ENCODE measurements at places on chromosomes 5 and 9.

DNA sequence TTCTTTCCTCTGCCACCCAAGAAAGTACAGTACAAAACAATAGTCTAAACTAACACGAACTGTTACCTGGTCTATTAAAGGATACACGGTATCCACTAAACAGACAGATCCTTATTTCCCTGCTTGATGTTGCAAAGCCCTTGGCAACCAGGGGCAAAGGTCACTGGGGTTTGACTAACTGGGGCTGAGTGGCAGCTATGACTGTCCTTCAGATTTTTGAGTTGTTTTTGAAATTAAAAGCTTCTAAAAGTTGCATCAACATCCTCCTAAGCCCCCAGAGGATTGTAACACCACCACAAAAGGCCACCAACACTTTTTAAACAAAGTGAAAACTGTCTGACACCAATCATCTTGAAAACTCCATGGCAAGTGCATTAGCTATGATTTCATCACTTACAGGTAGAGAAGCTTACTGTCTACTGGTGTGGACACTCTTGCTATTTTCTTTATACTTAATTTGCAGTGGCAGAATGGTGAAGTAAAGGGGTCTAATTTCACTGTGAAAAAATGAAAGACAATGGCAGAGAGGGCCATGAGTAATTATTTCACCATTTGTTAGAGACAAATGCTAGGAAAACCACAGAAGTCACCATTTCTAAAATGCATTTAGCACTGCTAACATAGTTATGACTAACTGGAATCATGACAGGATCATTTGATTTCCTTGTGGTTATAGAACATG is 292.4 kb downstream of the EFNA5 start:
- no peaks in the 10 kb centered on the region for H3K4me1 ChIP-seq
- no peaks in the 10 kb centered on the region for H3K27me3 ChIP-seq
- no peak overlapping the region for H3K4me3 ChIP-seq
- H3K27ac ChIP-seq: no peak overlapping the region
- H3K36me3 ChIP-seq: no peaks in the 10 kb centered on the region

DNA sequence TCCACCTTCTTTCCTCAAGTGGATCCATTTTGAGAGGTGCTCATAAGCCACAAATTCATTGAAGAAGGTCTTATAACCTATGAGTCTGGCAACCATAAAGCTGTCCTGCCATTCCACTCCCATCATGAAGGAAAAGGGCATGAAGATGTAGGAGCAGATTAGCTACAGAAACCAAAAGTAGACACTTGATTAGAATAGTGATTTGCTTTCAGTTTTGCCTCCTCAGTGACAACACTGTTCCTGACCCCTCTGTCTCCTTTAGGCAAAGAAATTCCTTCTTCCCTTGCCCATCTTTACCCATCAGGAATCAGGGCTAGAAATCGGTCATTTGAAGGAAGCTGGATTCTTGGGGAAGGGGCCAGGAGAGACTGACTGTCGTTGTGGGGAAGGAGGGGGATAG is 55.2 kb downstream of the SLC28A3 start:
- peaks cover 3% of the 10 kb centered on the region for H3K27me3 ChIP-seq
- no peak overlapping the region for H3K27ac ChIP-seq
- H3K36me3 ChIP-seq: no peaks in the 10 kb centered on the region
- DNase-seq: no peak
- H3K4me1 ChIP-seq: no peaks in the 10 kb centered on the region
- H3K4me3 ChIP-seq: no peak overlapping the region

GRCh38 chr5:36646507-36647023 is 40.2 kb downstream of the SLC1A3 start:
- no peak overlapping the region for H3K4me3 ChIP-seq
- H3K36me3 ChIP-seq: no peaks in the 10 kb centered on the region
- H3K27me3 ChIP-seq: no peaks in the 10 kb centered on the region
- H3K4me1 ChIP-seq: no peaks in the 10 kb centered on the region
- no peak for DNase-seq
- no peak overlapping the region for H3K27ac ChIP-seq

GRCh38 chr5:122779451-122779850 is 4.6 kb downstream of the SNX2 start:
- no peak overlapping the region for H3K27ac ChIP-seq
- no peaks in the 10 kb centered on the region for H3K36me3 ChIP-seq
- H3K27me3 ChIP-seq: no peaks in the 10 kb centered on the region
- no peak overlapping the region for H3K4me3 ChIP-seq
- H3K4me1 ChIP-seq: peaks cover 12% of the 10 kb centered on the region

GRCh38 chr9:114119242-114120191 is 20.4 kb upstream of the KIF12 start:
- H3K27ac ChIP-seq: no peak overlapping the region
- no peaks in the 10 kb centered on the region for H3K4me1 ChIP-seq
- no peaks in the 10 kb centered on the region for H3K36me3 ChIP-seq
- DNase-seq: no peak
- H3K27me3 ChIP-seq: peaks cover 26% of the 10 kb centered on the region

GRCh38 chr9:137670391-137671195 is 51.8 kb downstream of the EHMT1 start:
- no peak for DNase-seq
- H3K36me3 ChIP-seq: no peaks in the 10 kb centered on the region
- H3K27me3 ChIP-seq: no peaks in the 10 kb centered on the region
- H3K4me3 ChIP-seq: no peak overlapping the region
- no peak overlapping the region for H3K27ac ChIP-seq

GRCh38 chr9:86046930-86047341 is 52.4 kb downstream of the GOLM1 start:
- no peak for DNase-seq
- no peak overlapping the region for H3K4me3 ChIP-seq
- no peaks in the 10 kb centered on the region for H3K36me3 ChIP-seq

GRCh38 chr5:43336159-43336558 is 22.9 kb upstream of the HMGCS1 start:
- DNase-seq: no peak
- no peaks in the 10 kb centered on the region for H3K27me3 ChIP-seq
- no peaks in the 10 kb centered on the region for H3K36me3 ChIP-seq
- H3K4me1 ChIP-seq: no peaks in the 10 kb centered on the region
- H3K27ac ChIP-seq: no peak overlapping the region

- no peaks in the 10 kb centered on the region for H3K4me1 ChIP-seq
- H3K4me3 ChIP-seq: no peak overlapping the region
Observed at GRCh38 chr9:110599468-110599867, 19.9 kb upstream of the SVEP1 start.

DNA sequence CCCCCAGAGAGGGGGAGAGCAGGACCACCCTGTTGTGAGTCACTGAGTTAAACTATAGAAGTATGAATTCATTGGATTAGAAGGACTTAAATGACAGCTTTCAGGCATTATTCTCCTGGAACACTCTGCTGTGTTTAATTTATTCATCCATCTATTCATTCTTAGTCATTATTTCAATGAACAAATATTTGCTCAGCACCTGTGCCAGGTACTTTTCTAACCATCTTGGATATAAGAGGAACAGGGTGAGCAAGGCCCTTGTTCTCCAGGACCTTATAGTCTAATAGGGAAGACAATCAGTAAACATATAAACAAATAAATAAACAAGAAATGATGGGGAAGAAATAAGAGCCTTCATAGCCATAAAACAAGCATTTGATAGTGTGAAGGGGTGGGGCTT is 483.9 kb upstream of the BRINP1 start:
- H3K27me3 ChIP-seq: no peaks in the 10 kb centered on the region
- no peak overlapping the region for H3K27ac ChIP-seq
- DNase-seq: no peak
